GM04504 (cell line): ENCODE measurements at places on chromosomes 11 and 22.

DNA sequence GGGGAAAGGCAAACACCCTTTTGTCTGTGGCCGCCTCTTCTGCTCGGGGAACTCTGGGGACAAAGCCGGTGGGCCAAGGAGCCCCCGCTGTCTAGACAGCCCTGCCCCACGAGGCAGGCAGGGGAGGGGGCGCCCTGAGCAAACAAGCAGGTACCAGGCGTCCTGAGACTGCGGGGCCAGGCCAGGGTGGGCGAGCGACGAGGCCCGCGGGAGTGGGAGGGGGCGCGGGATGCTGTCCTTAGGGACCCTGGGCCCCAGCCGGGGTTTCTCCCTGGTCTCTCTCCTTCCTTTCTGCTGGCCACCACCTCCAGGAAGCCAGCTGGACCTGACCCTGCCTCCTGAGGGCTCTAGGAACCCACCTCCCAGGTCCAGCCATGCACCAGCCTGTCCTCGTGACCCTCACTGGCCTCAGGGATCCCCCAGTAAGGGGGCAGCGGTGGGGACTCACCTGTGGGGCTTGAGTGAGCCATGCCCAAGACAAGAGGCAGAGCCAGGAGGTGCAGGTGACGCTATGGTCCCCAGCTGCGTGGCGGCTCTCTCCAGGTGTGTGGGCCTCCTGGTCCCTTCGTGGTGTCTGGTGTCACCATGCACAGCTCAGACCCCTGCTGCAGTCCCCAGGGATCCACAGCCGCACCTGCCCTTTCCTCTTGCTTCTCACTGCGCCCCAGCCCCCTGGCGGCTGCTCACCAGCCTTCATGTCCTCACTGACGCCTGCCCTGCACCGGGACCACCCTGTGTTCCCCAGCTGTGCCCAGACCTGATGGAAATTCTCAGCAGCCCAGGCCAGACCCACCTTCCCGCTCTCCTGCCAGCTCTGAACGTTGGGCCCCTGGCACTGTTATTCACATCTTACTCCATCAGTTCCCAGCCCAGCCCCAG lies 26.5 kb upstream of the MUC5AC start:
- no peak for DNase-seq

GRCh38 chr11:46020084-46020599 lies 97.7 kb downstream of the LARGE2 start:
- no peak for DNase-seq

DNA sequence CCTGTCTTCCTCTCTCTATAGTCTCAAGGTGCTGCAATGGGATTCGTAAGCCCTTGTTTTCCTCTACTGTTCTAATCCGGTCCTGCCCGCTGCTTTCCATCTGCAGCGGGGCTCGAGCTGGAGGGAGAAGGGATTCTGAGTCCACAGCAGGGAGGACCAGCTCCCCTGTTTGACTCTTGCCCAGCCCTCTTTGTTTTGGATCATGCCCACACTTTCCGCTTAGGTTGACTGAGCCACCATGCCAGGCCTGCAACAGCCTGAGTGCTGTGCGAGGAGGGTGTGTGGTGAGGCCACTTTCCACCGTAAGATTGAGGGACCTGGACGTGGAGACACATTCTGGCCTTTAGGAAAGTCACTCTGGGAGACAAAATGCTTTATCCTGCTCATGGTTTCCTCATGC lies 58.3 kb downstream of the CEP164 start:
- no peak for DNase-seq

GRCh38 chr22:46099740-46100139 lies 50.6 kb upstream of the PPARA start:
- no peak for DNase-seq

- no peak for DNase-seq
Measured at GRCh38 chr22:28942801-28943500, 59.6 kb downstream of the ZNRF3 start.

GRCh38 chr22:47586946-47587345 lies 824.5 kb downstream of the TBC1D22A start:
- DNase-seq = no peak

DNA sequence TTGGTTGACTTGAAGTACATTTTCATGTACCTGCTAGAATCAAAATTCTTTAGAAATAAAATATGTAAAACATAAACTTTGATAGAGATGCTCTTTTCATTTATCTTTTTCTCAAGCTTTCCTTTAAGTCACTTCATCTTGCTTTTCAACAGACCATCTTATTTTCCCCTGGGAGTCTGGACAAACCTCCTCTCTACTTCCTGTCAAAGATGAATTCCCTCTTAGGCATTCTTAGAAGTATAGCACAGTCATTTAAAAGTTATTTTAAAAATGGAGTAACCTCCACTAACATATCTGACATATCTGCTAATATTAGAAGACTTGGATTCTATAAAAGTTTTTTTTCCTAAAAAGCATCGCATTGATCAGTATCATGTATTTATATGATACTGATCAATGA lies 84.8 kb upstream of the PAX6 start:
- DNase-seq = no peak

DNA sequence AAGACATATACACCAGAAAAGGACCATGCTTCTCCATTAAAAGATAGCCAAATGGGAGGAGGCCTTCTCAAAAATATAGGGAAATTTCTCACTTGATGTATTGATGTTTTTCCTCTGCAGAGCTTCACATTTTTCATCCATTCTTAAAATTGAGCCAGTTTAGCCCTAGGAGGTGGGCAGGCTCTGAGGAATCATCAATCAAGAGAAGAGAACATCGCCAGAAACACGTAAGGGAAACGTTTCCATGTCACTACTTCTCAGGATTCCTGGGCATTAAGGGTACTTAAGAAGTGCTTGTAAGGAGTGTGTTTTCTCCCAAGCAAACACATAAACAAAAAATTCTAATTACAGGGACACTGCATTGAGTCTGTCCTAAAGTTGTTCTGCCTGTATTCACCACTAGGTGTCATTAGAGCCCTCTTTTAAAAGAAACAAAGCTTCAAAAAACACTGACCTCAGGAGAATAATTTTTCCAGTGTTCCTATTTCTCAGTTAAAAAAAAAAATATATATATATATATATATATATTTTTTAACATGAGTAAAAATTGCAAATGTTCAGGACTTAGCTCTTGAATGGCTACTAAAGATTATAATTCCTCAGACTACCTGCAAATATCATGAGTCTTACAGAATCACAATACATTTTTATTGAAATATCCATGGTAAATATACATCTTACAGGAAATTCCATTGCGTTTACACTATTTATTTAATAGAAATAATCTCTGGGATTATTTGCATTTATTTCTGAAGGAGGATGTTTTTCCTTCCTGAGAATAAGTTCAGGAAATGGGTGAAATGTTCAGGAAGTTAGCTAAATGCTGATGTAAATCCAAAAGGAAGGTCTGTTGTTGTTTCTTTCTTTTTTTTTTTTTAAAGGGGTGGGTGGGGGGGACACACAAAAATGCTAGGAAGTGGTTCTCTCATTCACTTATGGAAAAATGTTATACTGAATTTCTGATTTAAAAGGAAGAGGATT lies 16.0 kb downstream of the FZD4 start:
- DNase-seq = no peak

DNA sequence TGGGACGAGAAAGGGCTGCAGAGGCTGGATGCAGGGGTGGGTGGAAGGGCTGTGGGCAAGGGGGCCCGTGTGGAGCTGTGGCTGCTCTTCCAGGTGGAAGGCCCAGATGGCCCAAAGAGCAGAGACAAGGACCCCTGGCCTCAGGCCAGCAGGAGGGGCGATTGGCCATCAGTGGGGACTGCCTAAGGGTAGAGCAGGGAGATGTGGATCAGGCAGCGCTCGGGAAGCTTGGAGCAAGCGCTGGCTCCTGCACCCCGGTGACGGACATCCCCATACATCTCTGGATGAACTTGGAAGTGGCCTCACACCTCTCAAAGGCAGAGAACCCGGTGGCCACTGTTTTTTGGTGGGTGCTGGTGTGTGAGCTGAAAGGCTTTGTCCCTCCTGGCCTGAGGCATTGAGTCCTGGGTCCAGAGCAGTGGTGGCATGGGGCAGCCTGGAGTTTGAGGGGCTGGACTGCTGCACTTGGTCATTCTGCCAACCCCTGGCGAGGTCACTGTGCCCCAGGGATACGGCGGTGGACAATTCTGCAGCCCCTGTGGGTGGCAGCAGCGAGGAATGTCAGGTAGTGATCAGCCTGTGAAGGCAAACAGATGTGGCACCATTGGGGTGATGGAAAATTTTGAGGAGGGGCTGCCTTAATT lies 5.9 kb downstream of the FRMD8 start:
- no peak for DNase-seq

- no peak for DNase-seq
Measured at GRCh38 chr11:9689721-9690120, 25.8 kb downstream of the SWAP70 start.

GRCh38 chr22:44103735-44104480 lies 76.8 kb upstream of the PARVG start:
- no peak for DNase-seq
